ENCODE measurements at places on chromosomes 4 and X. TPM values are rescaled to one million over a fixed set of nuclear protein-coding genes. Genes with fewer than 3 reads are reported as not detected.

- DNase-seq = no peak
Measured at GRCh38 chrX:10617999-10618351, 2.4 kb downstream of the MID1 start.

- no peak for DNase-seq
Measured at GRCh38 chrX:43552156-43552555, 103.9 kb upstream of the MAOA start.

- no peak for DNase-seq
Measured at GRCh38 chr4:106160560-106160959, 155.4 kb downstream of the TBCK start.

DNA sequence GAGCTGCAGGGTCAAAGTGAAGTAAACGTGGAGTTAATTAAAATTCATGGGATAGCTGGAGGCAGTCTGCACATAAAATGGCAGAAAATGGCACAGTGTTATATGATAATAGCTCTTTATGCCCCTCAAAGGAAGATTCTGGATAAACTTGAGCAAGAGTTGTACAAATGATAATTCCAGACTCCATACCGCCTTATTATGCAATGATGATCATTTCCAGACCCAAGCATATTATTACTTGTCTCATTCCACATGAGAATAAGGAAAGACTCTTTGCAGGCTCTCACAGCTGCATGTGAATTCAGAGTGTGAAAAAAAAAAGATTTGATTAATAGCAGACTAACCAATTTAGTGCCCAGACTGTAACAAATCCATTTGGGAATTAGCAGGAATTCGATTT lies 105.4 kb downstream of the STK32B start:
- no peak for DNase-seq

The AVPR2 gene
- 0.66 TPM for total RNA-seq

Data from body of pancreas (tissue), 4 donors.